Breast epithelium (tissue), 4 donors: ENCODE measurements at places on chromosomes 7 and 10. TPM values are rescaled to one million over a fixed set of nuclear protein-coding genes. Genes with fewer than 3 reads are reported as not detected.

- no peaks in the 10 kb centered on the region for H3K4me1 ChIP-seq
- no peak for DNase-seq
- H3K36me3 ChIP-seq: no peaks in the 10 kb centered on the region
- no peak overlapping the region for H3K4me3 ChIP-seq
- H3K27me3 ChIP-seq: no peaks in the 10 kb centered on the region
These were observed 104.2 kb downstream of the COL26A1 start for GRCh38 chr7:101466871-101467270.

Gene SPDYE9
- not detected for total RNA-seq

Gene FOXP2
- total RNA-seq: 5.9 TPM

Gene WDR86
- total RNA-seq: 61.5 TPM

Gene AMPH
- 31.0 TPM for total RNA-seq

DNA sequence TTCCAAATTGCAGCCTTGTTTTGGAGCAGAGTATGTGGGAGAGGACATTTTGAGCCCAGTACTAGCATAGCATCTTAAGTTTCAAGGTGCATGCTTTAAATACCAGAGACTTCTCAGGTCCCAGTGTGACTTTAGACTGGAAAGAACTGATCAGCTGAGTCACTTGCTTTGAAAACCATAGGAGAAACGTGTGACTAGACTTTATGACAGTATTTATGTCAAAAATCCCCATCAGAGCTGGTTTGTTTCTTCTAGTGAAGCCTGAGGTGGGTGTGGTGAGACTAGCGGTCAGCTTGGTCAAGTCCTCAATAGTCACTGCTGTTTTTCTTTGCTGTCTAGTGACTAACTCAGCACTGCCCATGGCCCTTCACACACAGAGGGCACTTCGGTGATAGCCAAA is 724.2 kb downstream of the GATA3 start:
- H3K27me3 ChIP-seq: no peaks in the 10 kb centered on the region
- H3K4me3 ChIP-seq: no peak overlapping the region
- no peaks in the 10 kb centered on the region for H3K4me1 ChIP-seq
- H3K27ac ChIP-seq: no peak overlapping the region

- no peaks in the 10 kb centered on the region for H3K4me1 ChIP-seq
- no peaks in the 10 kb centered on the region for H3K36me3 ChIP-seq
These were observed 61.5 kb upstream of the NKX6-2 start for GRCh38 chr10:132847416-132847777.

DNA sequence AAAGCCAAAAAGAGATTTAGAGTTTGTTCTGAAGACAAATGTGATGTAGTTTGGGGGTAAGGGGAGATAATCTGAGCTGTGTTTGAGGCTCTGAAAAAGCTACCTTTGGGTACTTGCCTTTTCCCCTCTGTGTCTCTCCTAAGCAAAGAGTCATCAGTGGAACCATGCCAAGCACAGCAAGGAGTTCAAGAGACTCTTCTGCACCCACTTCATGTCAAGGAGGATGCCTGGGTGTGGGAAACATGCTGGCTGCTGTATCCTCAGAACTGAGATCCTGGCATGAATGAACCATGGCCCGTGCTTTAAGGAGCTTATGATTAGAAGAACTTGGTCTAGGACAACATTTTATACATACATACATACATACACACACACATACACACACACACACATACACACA is 142.9 kb downstream of the NOC3L start:
- DNase-seq: no peak
- no peak overlapping the region for H3K27ac ChIP-seq
- no peaks in the 10 kb centered on the region for H3K36me3 ChIP-seq
- H3K4me3 ChIP-seq: no peak overlapping the region

DNA sequence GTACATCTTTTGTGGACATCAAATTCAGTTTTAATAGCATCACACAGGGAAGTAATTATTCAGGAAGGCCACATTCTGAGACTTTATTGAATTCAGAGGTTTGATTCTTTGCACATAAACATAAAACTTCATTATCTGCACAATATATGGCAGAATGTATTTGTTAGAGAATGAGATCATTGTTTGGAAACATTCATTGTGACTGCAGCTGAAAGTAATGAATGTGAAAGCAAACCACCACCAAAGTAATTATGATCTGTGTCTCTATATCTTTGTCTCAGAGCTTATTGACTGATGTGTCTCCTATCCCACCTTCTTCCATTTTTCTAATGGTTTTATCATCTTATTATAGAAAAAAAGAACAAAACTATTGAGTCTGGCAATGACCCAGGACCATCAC is 340.9 kb upstream of the PCDH15 start:
- H3K4me1 ChIP-seq: no peaks in the 10 kb centered on the region
- H3K4me3 ChIP-seq: no peak overlapping the region
- H3K27ac ChIP-seq: no peak overlapping the region

- no peak for DNase-seq
- H3K27ac ChIP-seq: no peak overlapping the region
- no peaks in the 10 kb centered on the region for H3K27me3 ChIP-seq
- H3K36me3 ChIP-seq: no peaks in the 10 kb centered on the region
- no peaks in the 10 kb centered on the region for H3K4me1 ChIP-seq
These were observed 10.5 kb upstream of the GATAD1 start for GRCh38 chr7:92436612-92437445.

GRCh38 chr10:48564466-48565160 is 40.3 kb downstream of the ARHGAP22 start:
- H3K4me3 ChIP-seq: no peak overlapping the region
- H3K4me1 ChIP-seq: no peaks in the 10 kb centered on the region
- DNase-seq: no peak
- H3K36me3 ChIP-seq: no peaks in the 10 kb centered on the region
- no peak overlapping the region for H3K27ac ChIP-seq

Gene DNTT
- total RNA-seq: not detected

DNA sequence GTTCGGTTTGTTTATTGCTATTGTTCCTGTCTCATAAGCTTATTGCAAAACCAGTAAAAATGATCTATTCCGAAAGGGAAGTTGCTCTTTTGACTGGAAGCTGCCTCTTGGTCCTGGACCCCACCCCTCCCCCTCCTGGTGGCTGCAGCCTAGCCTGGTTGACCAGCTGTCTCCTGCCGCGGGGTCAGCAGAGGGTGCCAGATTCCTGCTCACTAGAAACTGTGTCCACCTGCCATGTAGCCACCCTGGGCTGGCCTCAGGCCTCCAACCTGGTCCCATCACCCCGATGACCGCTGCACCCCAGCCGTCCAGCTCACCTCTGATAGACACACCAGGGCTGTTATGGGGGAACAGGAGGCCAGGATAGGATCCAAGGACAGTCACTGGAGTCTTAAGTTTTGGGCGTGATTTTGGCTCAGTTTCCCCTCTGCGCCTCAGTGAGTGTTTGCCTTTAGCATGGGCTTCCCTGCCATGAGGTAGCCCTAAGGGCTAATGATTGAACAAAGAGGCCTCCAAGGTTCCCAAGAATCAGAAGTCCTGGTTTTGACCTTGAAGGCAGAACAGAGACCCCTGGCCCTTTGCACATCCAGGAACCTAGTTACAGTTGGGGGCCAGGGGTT is 32.9 kb upstream of the SLF2 start:
- no peak for DNase-seq
- H3K27me3 ChIP-seq: peaks cover 9% of the 10 kb centered on the region
- no peak overlapping the region for H3K4me3 ChIP-seq
- no peak overlapping the region for H3K27ac ChIP-seq
- no peaks in the 10 kb centered on the region for H3K36me3 ChIP-seq

DNA sequence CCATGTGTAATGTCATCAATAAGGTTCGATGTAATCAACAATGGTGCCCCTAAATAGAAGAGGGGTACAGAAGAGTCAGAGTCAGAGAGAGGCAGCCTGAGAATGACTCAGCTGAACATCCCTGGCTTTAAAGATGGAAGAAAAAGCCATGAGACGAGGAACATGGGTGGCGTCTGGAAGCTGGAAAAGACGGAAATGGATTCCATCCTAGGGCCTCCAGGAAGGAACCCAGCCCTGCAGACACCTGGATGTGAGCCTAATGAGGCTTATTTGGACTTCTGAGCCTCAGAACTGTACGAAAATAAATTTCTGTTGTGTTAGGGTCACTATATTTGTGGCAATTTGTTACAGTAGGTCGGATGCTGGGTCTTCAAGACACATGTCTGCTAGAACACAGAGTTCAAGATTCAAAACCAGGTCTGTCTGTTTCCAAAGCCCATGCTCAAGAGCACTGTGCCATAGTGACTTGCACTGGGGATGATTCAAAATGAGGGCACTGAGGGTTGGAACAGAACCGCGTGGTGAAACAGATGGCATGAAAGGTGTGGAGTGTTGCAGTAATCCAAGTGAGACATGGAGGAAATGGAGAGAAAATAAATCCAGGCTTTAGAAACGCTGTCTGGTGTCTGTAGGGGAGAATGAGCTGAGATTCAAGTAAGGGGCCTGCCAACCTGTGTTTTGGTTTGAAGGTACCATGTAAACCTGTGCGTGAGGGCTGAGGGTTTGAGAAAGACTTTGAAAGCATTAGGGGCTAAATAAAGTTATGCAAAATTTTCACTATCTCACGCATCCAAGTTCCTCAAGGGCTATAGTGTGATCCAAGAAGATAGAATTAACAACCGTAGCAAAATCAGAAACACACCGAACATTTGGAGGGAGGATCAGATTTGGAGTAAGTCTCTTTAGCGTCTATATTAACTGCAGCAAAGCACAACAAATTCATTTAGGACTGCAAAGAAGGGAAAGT is 849.1 kb upstream of the AUTS2 start:
- H3K36me3 ChIP-seq: no peaks in the 10 kb centered on the region
- no peaks in the 10 kb centered on the region for H3K27me3 ChIP-seq
- no peak overlapping the region for H3K27ac ChIP-seq
- no peak for DNase-seq
- no peaks in the 10 kb centered on the region for H3K4me1 ChIP-seq
- H3K4me3 ChIP-seq: no peak overlapping the region

GRCh38 chr10:20966426-20966825 is 69.3 kb upstream of the NEBL start:
- DNase-seq: no peak
- no peaks in the 10 kb centered on the region for H3K36me3 ChIP-seq
- H3K27me3 ChIP-seq: no peaks in the 10 kb centered on the region
- H3K4me3 ChIP-seq: no peak overlapping the region

GRCh38 chr7:141974831-141975230 is 1.3 kb upstream of the TAS2R38 start:
- no peak overlapping the region for H3K4me3 ChIP-seq
- H3K36me3 ChIP-seq: no peaks in the 10 kb centered on the region
- DNase-seq: no peak
- H3K27ac ChIP-seq: no peak overlapping the region

DNA sequence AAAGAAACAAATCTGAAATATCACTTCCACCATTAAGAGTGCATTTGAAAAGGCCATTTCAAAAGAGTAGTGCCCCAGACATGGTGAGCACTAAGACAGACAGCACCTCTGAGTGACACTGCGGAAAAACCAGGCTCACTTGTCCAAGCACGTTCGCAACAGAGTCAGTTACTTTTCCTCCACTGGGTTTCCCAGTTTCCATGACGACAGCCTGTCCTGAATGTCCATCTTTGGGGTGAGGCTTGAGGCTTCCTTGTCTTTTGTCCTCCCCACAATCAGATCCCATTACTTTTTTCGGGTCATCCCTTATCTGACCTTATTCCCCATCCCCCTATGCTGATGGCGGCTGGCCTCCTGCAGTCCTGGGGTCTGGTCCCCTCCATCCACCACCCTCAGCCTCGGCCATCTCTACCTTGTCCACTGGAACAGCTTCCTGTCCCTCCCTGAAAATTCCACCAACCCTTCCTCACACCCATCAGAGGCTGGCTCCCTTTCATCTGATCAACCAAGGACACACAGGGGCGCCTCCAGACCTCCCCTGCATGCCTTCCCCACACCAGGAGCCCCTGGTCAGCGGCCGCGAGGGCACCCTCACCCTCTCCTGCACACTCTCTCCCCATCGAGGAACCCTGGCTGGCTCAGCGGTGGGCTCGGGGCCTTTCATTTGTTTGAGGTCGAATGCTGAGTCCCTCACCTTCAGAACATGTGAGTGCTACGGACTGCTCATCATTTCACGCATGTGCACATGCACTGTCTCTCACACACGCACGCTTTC is 363.6 kb downstream of the DNAJB6 start:
- H3K4me3 ChIP-seq: no peak overlapping the region
- peaks cover 46% of the 10 kb centered on the region for H3K27me3 ChIP-seq
- H3K36me3 ChIP-seq: no peaks in the 10 kb centered on the region
- H3K27ac ChIP-seq: no peak overlapping the region
- no peaks in the 10 kb centered on the region for H3K4me1 ChIP-seq

DNA sequence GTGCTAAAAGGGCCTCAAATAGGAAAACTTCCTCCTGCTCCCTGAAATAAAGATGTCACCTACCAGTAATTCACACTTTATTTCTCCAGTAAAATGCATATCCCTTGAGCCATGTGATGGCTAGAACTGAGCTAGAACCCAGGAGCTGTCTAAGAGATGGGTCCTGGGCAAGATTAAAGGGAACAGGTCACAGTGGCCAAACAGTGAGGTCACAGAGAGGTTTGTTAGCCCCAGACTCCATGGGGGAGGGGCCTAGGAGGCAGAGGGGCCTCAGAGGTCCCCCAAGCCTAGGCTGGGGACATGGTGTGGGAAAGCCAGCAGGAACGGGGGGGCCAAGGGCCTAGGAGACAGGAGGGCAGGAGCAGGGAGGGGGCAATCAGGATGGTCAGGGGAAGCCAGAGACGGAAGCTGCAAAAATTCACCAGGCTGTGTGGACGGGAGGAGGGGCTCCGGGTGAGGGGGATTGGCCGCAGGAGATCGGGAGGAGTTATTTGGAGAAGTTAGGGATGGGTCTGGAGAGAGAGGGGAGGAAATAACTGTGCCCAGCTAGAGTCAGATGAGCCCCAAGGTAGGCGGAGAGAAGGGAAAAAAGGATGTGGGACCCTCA is 3.3 kb downstream of the FBXO24 start:
- DNase-seq: no peak
- no peaks in the 10 kb centered on the region for H3K36me3 ChIP-seq
- H3K4me3 ChIP-seq: peak overlapping the region; percentile 24
